Activated CD4-positive, alpha-beta T cell treated with anti-CD3 and anti-CD28 coated beads for 4 hours (primary cell): ENCODE measurements at places on chromosomes 7 and 10.
A peak's percentile ranks its signal among the peaks of the same experiment; 100 is the strongest.

DNA sequence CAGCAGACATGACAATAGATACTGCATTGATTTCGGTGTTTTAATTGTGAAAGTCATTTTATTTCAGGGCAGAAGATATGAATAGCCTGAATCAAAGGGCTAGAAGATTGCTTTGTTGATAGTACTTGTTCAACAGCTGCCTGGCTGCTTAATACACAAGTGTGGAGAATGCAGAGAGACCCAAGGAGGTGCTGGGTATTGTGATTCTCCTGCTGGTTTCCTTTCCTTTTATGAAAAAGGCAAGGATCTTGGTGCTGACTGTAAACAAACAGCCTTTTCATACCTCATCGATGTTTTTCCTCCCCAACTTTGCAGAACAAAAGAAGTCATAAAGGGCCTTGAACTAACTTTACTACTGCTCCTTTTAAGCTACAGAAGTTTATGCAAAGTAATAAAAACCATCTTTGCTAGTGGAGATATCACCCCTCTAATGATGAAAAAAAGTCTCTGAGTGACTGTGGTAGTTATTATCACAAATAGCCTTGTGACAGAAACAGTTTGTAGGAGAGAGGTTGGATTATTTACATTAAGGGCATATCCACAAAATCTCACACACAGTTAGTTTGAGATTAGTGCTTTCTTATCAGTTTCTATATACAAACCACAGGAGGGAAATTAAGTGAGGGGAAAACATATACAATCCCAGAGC is 800.0 kb downstream of the LRMDA start:
- DNase-seq = no peak

- no peak for DNase-seq
Measured at GRCh38 chr7:70634071-70634470, 497.9 kb upstream of the GALNT17 start.

GRCh38 chr7:103343758-103344452 is 662 bp downstream of the DNAJC2 start:
- DNase-seq = peak; percentile 46

DNA sequence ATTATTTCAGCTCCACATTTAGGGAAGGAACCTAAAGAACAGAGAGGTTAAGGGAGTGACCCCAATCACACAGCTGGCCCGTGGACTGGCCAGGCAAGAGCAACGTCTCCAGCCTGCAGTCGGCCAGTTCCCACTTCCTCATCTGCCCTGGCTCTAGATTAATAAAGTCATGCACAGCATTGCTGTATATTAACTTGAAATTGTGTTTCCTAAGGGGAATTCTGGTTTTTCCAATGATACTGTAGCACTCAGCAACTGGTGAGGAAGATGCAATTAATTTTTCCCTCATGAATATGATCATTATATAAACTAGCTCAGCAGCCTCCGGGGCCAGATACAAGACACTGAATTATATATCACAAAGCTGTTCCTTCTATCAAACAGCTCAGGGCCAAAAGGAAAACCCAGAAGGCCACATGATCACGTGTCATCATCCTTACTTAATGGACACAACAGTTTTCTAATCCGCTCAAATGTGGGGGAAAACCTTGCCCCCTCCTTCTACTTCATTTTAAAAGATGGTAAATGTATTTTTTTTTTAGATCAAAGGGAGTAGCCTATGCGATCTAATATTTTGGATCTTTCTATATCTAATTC is 295.3 kb upstream of the PRKCQ start:
- DNase-seq = no peak

GRCh38 chr7:37918526-37918925 is 1.9 kb upstream of the SFRP4 start:
- DNase-seq = no peak

- DNase-seq = no peak
Measured at GRCh38 chr7:98223898-98224700, 12.9 kb downstream of the BHLHA15 start.

DNA sequence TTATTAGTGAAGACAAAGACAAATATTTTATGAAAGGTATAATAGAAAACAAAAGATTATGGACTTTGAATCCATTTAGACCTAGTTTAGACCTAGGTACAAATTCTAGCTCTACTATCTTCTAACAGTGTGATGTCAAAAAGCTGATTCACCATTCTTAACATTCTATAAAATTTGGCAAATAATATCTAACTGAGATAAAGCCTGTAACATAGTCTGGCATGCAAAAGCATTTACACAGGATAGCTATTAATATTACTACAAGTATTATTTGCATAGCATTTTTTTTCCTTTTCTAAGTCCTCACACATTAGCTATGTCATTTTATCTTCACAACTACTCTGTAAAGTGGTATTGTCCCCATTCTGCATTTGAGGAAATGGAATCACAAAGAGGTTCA is 179.6 kb upstream of the LRRTM3 start:
- no peak for DNase-seq

- no peak for DNase-seq
Measured at GRCh38 chr7:151186640-151187408, at the start of gene ASB10. ASB10 (minus strand) TSS chr7:151187250; CDS start chr7:151187130, 120 bp downstream.

DNA sequence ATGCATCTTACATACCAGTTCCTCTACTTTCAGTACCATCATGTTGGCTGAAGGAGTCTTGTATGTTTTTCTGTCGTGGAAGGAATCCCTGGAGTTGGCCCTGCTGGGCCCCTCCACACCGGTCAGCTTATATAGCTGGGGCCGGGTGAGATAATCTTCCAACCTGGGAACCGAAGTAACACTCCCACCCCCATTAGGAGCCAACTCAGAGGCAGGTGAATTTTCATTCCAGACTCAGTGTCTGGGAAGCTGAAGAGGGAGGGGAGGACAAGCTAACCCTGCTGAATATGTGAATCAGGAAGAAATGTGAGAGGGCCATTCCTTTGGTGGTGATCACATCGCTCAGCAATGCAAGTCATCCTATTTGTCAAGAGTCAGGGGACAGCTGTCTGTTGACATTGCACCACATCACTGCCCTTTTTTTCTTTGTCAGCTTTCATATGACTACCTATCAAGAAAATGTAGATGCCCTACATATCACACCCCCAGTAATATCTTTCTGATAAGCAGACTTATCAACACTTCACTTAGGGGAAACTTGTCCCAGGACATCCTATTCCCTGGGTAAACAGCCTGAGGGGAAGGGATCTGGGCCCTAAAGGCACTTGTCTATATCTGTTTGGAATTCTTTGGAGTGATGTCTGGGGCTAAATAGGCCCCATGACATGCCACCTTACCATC is at the start of gene ANKRD1:
ANKRD1 (minus strand) TSS at position 102 of the 681 bp plus-strand sequence; CDS start at position 42, 60 bp downstream.
- DNase-seq = no peak

DNA sequence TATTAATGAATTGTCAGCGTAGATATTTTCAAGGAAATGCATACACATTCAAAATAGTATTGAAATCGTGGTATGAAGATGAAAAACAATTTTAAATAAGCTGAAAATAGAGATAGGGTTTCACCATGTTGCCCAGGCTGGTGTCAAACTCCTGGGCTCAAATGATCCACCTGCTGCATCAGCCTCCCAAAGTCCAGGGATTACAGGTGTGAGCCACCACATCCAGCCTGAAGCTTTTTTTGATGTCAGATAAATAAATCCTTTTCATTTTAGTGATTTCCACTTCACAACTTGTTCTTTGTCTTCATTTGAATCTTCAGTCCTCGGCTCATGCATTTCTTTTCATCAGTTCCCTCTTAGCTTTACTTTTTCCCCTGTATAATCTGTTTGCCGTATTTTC is 4.6 kb downstream of the CDK13 start:
- DNase-seq = no peak

DNA sequence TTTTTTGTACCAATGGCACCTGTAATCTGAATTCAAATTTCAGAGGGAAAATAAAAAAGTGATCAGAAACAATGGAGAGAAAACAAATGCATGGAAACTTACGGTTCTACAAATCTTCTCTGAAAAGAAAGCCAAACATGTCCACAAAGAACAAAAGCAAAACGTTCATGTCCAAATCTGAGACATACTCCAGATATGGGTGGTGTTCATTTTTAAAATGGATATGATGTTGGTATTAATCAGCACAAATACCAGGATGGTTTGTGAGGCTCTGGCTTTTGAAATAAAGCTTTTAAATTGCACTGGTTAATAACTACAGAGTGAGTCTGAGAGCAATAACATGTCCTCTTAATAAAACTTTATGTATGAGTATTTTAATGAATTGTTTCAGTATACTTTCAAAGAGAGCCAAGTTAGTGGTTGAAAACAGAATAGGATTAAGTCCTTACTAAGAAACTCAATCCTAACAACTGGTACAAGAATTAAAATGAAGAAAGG is 366.4 kb downstream of the INHBA start:
- DNase-seq = no peak

DNA sequence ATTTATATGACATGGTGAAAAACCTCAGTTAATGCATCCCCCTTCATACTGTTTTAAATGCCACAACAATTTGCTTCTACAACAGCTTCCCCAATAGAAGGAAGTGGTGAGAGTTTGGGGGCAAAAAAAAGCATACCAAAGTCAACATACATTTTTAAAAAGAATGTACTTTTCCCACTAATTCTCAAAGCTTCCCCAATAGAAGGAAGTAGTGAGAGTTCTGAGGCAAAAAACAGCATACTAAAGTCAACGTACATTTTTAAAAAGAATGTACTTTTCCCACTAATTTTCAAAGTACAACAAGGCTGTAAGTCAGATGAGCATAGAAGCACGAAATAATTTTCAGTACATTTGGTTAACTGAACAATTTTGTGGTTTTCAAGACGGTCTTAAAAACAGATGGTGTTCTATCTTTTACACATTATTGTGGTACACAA is 24.0 kb downstream of the WASL start:
- DNase-seq = no peak

DNA sequence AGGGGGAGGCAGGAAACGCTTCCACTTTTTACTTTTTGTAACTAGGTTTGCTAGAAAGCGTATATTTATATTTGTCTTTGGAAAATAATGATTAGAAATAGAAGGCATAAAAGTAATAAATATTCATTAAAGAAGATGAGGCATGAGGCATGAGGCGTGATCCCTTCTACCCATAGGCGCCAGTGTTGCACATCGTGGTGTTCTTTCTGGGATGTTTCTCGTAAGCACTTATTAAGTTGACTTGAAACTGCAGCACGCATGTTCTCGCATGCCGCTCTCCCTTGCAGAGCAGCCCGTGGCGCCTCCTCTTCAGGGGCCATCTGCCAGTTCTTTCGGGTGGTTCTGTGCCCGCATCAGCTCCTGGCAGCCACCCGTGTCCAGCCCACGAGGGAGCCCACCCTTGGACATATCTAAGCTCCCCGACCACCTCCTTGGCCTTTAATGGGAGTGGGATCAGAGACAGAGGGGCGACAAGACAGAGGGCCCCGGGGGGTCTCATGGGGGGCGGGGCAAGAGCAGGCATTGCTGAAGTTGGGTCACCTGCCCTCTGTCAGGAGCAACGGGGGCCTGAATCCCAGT is 28.5 kb upstream of the CSGALNACT2 start:
- no peak for DNase-seq

DNA sequence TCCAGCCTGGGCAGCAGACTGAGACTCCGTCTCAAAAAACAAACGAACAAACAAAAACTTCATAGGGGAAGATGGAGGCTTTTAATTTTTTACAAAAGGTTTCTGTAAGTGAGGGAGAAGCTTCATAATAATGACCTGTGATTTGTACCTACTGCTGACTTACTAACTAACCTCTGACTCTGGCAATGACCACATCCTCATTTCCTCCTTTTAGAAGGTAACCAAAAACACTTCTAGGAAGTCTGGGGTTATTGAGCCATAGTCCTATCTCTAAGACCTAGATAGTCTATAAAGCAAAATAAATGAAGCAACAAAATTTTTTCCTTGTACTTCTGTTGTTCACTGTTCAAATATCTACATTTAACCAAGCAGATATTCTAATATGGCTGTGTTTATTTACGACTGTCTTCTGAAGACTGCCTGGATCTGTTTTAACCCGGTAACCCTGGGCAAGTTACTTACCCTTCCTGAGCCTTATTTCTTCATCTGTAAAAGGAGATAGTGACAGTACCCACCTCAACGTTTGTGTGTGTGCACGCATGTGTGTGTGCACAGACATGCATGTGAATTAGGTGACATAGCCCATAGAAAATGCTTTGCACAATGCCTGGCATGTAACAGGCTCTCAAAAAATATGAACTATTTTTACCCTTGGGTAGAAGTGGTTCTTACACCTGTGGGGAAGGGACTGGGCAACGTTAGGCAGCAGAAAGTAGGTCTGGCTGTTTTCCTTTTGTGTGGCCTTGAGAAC is 30.8 kb upstream of the SMNDC1 start:
- no peak for DNase-seq

DNA sequence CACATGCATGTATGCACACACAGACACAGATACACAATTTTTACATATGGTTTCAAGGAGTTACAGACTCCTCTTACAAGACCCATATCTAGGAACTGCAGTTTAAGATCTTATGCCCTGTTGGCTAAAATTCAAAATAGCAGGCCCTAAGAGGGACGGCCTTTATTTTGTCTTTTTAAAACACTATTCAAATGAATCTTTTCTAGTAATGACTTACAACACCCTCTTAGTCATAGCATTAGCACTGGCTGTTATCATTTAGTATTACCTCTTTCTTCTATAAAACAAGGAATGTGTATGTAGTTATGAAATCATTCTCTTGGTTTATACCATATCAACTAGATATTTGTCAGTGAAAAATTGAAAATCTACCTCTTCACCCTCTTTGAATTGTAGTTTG is 15.3 kb downstream of the PAPSS2 start:
- DNase-seq = no peak

- DNase-seq = peak; percentile 29
Measured at GRCh38 chr10:74586088-74586585, 240.3 kb upstream of the KAT6B start.

- no peak for DNase-seq
Measured at GRCh38 chr7:154937837-154938236, 65.1 kb downstream of the PAXIP1 start.

- DNase-seq = no peak
Measured at GRCh38 chr10:92202536-92202935, 88.3 kb downstream of the CPEB3 start.

DNA sequence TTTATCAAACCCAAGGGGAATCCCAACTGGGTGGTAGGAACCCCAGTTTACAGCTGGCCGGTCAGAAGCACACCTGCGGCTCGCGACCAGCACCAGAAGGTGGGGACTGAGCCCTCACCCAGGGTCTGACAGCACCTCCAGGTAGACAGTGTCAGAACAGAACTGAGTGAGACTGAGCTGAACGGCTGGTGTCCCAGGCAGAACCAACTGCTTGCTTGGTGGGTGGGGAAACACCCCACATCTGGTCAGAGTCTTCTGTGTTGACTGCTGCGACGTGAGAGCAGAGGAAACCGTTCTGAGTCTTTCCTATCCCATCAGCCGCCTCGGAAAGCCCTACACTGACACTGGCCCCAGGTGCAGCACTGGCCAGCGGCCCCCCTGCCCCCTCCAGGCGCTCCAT is 160.7 kb downstream of the MAD1L1 start:
- no peak for DNase-seq

DNA sequence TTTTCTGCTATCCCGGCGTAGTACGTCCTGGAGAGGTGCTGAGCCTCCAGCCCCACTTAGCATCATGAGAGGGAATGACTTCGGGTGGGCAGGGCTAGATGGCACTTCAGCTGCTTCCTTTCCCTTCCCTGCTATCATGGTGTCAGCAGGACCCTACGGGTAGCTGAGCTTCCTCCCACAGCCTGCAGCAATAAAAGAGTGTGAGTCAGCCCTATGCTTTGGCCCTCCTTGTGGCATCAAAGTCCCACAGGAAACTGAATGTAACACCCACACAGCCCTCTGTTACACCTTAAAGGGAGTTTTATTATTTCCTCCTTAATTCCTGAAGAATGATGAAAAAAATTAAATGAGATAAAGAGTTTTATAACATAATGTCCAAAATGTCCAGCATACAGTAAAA is 458.1 kb downstream of the RPS24 start:
- no peak for DNase-seq
